Testis (tissue), 5 donors: ENCODE measurements at places on chromosomes 2 and 18. TPM values are rescaled to one million over a fixed set of nuclear protein-coding genes. Genes with fewer than 3 reads are reported as not detected.

Gene ANKRD30BL
- 21.0 TPM for total RNA-seq

Gene ASB18
- total RNA-seq, result 0.43 TPM

Gene SOWAHC
- 28.0 TPM for total RNA-seq

Gene TXNDC2
- 30.5 TPM for total RNA-seq

Gene NFE2L2
- 126 TPM for total RNA-seq

GRCh38 chr2:10079870-10080535 is at the start of gene CYS1:
CYS1 (minus strand) TSS chr2:10080411; CDS start chr2:10080223, 188 bp downstream.
- no peaks in the 10 kb centered on the region for H3K27me3 ChIP-seq
- no peak for DNase-seq
- peak within 1 kb of the TSS; percentile 66 for H3K4me3 ChIP-seq
- H3K4me1 ChIP-seq, result peaks cover 3% of the 10 kb centered on the region
- H3K27ac ChIP-seq, result peak within 1 kb of the TSS; percentile 84

DNA sequence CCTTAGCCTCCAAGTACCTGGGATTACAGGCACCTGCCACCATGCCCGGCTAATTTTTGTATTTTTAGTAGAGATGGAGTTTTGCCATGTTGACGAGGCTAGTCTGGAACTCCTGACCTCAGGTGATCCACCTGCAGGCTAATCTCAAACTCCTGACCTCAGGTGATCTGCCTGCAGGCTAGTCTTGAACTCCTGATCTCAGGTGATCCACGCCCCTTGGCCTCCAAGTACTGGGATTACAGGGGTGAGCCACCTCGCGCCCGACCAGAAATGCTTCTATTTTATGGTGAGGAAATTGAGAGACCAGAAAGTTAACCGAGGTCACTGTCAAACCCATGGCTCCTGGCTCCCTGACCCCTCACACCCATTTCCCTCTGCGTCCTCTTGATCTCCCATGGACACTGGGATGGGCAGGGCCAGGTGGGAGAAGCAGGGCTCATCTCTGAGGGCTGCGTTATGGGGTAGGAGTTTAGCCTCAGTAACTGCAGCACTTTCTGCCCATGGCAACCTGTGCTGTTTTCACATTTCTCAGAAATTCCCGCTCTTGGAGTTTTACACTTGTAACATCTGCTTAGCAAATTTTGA is 210.0 kb downstream of the AGAP1 start:
- H3K4me3 ChIP-seq, result no peak overlapping the region
- DNase-seq, result no peak
- no peak overlapping the region for H3K27ac ChIP-seq
- no peaks in the 10 kb centered on the region for H3K4me1 ChIP-seq
- no peaks in the 10 kb centered on the region for H3K27me3 ChIP-seq

DNA sequence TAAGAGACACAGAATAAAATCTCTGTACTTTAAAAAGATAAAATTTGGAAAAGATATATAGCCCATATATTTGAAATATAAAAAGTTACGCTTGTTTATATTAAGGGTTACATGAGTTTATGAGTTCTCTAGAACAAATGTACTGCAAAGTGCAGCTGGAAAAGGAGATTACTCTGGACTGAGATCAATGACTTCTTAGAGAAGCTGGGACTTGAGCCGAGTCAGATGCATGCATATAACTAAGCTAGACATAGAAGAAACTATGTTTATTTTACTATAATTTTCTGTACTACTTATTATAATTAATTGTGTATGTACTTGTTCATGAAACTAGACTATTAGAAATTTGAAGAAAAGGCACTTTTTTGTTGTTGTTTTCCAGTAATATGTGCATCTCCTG is 170.3 kb upstream of the NXPH2 start:
- no peak overlapping the region for H3K4me3 ChIP-seq
- H3K36me3 ChIP-seq, result no peaks in the 10 kb centered on the region
- DNase-seq, result no peak
- H3K27me3 ChIP-seq, result no peaks in the 10 kb centered on the region
- no peak overlapping the region for H3K27ac ChIP-seq

DNA sequence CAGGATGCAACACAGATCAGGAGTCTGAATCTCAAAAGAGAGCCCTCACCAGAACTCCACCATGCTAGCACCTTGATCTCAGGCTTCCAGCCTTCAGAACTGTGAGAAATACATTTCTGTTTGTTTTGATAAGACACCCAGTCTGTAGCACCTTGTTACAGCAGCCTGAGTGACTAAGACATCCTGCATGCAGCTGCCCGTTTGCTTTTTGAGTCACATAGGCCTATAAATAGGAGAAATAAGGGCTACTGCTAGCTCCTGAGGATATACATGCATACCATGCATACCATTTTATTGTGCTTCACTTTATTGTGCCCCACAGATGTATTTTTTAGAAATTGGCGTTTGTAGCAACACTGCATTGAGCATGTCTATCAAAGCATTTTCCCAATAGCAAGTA is 337.8 kb downstream of the CDH2 start:
- H3K27ac ChIP-seq, result no peak overlapping the region
- H3K36me3 ChIP-seq, result no peaks in the 10 kb centered on the region
- H3K27me3 ChIP-seq, result no peaks in the 10 kb centered on the region
- H3K4me1 ChIP-seq, result no peaks in the 10 kb centered on the region
- no peak overlapping the region for H3K4me3 ChIP-seq
- no peak for DNase-seq

GRCh38 chr2:64391940-64392339 is 62.0 kb upstream of the LGALSL start:
- no peak overlapping the region for H3K27ac ChIP-seq
- H3K36me3 ChIP-seq, result no peaks in the 10 kb centered on the region
- no peaks in the 10 kb centered on the region for H3K4me1 ChIP-seq
- H3K4me3 ChIP-seq, result no peak overlapping the region
- H3K27me3 ChIP-seq, result no peaks in the 10 kb centered on the region
